ENCODE measurements at places on chromosomes 7 and 10.

- no peak for DNase-seq
Measured at GRCh38 chr7:30829471-30829870, 58.3 kb downstream of the MINDY4 start.

GRCh38 chr10:3889961-3890522, 105.0 kb upstream of the KLF6 start:
- no peak for DNase-seq

GRCh38 chr7:23333671-23334246, 34.6 kb downstream of the MALSU1 start:
- DNase-seq = no peak

DNA sequence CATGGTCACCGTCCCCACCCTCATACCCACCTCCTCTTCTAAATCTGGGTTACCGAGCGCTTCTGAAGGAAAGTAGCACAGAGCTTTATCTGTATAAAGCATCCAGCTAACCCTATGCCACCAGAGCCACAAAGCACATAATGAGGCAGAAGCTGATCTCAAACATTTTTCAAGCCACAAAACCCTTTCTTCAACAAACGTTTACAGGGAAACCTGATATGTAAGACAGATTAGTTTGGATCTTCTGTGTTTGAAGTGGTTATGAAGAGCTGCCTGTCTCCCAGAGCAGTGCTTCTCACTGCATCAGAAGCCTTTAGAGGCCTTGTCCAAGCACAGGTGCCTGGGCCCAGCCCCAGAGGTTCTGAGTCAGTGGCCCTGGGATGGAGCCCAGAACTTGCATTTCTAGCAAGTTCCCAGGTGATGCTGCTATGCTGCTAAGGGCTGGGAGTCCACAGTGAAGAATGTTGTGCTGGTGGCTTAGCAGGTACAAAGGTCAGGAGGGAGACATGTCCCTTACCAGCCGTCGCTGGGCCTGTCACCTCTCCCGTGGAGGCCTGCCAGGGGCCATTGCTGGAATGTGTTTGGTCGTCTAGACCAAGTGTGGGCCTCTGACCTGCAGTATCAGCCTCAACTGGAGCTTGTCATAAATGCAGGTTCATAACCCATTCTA, 90.4 kb downstream of the TAF3 start:
- DNase-seq = no peak

DNA sequence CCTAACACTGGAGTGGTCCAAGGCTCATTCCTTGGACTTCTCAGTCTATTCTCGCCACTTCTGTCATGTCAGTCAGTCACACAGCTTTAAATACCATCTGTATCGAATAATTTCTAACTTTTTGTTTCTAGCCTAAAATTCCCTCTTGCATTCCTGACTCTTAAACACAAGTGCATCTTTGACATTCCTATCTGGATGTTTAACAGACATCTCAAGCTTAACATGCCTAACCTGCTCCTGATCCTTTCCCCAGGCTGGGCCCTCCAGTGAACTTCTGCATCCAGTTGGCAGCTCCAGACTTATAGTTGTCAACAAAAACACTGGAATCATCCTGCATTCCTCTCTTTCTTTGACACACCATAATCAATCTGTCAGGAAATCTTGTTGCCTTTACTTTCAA, 4.5 kb upstream of the ABCB4 start:
- DNase-seq = no peak

- DNase-seq = no peak
Measured at GRCh38 chr7:8384901-8385300, 48.5 kb upstream of the NXPH1 start.

- no peak for DNase-seq
Measured at GRCh38 chr7:106121189-106121810, 9.2 kb upstream of the SYPL1 start.

GRCh38 chr7:44078521-44078920, 3.8 kb downstream of the POLM start:
- DNase-seq = no peak

GRCh38 chr10:86137561-86137960, 229.0 kb downstream of the GRID1 start:
- DNase-seq = no peak

GRCh38 chr10:92142949-92143348, 147.9 kb downstream of the CPEB3 start:
- no peak for DNase-seq

DNA sequence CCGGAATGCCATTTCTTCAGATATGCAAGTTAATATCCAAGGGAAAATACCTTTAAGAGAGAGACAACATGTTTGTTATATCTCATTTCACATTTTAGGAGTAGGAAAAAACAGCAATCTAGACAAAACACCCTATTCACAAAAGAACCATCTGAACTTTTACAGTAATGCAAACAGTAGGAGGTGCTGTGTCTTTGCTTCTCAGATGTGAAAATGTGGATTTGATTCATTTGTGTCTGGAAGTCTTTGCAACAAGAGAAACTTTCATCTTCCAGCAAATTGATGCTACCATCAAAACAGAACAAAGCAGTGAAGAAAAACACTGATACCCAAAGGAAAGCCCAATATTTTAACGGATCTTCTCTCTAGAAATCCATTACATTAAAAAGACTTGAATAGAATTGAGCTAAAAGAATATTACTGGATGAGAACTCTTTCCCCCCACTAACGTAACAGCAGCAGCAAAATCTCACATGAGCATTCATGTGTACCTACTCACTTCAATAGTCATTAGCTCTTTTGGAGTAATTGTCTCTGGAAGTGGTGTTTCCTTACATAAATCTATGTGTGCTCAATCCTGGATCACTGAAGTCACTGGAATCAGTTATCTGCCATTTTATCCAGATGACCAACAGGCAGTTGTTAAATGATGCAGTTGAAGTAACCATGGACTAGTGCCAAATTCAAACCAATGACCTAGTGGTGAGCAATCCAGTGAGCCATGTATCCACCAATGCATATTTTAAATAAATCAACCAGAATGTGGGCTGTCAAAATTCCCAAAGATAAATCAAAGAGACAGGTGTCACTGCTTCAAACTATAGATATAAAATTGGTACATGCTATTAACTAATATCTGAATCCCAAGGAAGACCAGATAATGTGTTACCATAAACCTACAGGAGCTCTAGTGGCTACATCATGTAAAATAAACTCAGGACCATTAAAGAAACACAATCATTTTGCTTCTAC, 1.8 kb downstream of the SEMA3C start:
- no peak for DNase-seq

GRCh38 chr10:14322526-14323188, 8.1 kb downstream of the FRMD4A start:
- no peak for DNase-seq

GRCh38 chr10:109978481-109978880, 29.3 kb upstream of the ADD3 start:
- no peak for DNase-seq

DNA sequence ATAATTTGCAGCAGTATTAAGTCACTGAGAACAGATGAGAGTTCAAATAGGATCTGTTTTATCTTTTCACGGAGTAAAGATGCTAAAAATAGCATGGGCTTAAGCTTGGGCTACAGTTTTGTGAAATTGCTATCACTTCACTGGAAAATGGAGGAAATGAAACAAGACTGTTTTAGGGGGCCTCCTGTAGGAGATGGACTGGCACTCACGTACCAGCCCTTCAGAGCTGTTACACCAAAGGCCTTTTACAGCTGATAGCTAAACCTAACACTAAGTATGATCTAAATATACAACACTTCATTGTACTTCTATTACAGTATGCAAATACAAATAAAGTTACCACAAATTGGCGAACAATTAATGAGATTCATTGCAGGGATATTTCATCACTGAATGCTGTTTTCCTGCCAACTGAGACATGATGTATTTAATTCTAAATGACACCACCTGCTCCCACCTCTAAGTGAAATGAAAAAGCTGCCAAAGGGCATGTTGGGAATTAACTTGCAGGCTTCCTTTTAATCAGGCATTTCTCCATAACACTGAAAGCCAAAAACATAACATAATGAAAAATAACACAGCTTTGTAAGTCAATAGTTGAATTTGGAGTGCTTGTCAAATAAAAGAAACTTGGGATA, 304.5 kb upstream of the LRRN3 start:
- DNase-seq = no peak

GRCh38 chr10:12937527-12937926, 64.0 kb downstream of the CCDC3 start:
- DNase-seq = no peak

DNA sequence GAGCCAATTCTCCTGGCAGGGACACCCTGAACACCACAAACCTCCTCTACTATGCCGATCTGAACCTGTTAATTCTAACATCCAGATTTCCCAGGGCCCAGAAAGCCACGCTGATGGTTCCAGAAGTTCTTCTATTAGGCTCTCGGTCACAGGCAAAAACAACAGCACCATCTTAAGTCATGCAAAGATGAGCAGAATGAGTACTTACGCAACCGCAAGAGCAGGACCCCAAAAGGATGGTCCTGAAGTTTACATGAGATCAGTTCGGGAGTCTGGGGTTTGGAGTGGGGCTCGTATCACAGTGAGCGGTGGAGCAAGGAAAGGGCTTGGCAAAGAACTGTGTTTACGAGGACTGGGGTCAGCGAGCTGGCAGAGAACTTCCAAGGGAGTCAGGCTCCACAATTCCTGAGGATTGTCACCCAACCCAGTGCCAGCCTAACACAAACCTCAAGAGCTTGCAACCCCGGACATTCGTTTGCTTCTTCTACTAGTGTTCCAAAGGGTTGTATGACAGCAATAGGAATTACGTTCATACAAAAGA, 532.6 kb downstream of the TNS3 start:
- no peak for DNase-seq

GRCh38 chr10:99782447-99783286, at the start of gene ABCC2:
Gene ABCC2, plus strand, starts transcription at chr10:99782640. Its CDS starts 205 bp downstream, at chr10:99782845.
- DNase-seq = no peak

- DNase-seq = no peak
Measured at GRCh38 chr10:72309290-72310240, 35.8 kb downstream of the DDIT4 start.

- DNase-seq = no peak
Measured at GRCh38 chr10:49508249-49508648, 30.7 kb downstream of the ERCC6 start.

- no peak for DNase-seq
Measured at GRCh38 chr7:116692401-116693308, 20.7 kb downstream of the MET start.

DNA sequence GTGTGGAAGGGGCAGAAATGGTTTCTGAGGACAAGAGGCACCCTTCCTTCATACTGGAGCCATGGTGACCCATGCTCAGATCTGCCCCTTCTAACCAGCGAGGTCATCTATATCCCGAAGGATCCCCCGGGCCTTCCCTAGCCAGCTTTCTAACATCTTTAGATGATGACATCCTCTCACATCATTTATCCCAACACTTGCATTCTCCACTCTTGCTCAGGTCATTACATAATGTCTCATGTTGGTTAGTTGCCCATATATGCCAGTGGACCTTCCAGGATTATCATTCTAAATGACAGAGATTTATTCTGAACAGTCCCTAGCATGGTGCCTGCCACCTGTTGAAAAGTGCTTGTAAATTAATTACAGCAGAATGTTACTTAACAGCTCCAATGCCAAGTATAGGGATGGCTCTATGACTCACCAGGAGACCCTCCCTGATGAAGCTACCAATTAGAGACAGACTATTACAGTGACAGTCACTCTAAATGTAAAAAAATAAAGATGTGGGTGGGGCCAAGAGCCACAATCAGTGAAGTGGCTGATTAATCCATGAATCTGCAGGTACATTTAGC, 22.6 kb upstream of the ABLIM1 start:
- DNase-seq = no peak

DNA sequence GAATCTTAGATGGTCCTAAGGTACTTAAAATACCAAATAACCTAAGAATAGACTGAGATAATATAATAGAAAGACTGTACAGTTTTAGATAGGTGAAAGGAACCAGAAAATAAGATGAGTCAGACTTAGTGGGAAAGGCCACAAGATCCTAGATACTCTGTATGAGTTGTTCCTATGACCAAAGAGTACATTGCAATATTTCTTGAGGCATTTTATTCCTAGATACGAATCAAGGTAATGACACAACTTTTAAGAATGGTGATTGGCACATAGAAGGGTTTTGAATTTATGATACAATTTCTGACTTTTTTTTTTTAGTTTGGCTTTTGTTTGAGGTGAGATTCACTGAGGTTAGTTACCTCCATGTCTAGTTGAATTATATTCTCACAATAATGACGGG, 30.2 kb downstream of the MGAM start:
- no peak for DNase-seq

- no peak for DNase-seq
Measured at GRCh38 chr7:135815033-135815432, 66.4 kb upstream of the FAM180A start.

- no peak for DNase-seq
Measured at GRCh38 chr10:73554721-73555120, 36.4 kb downstream of the USP54 start.

GRCh38 chr10:44979281-44980191, 927 bp upstream of the DEPP1 start:
- no peak for DNase-seq

DNA sequence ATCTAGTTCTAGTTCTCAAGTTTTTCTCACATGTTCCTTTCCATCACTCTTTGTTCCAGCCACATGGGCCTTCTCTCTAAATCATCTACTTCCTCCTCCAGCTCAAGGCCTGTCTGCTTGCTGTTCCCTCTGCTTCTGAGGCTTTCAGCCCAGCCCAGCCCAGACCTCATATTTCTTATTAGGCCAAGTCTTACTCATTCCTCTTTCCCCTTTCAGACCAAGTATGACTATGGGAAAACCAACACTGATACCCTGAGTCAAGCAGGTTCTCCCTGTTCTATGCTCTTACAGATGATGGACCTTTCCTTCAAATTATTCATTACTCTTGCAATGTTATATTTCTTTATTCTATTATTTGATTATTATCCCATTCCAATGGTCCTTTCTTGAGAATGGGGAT, 80.3 kb upstream of the SEM1 start:
- DNase-seq = no peak

GRCh38 chr10:43324876-43325275, 46.6 kb upstream of the FXYD4 start:
- no peak for DNase-seq

DNA sequence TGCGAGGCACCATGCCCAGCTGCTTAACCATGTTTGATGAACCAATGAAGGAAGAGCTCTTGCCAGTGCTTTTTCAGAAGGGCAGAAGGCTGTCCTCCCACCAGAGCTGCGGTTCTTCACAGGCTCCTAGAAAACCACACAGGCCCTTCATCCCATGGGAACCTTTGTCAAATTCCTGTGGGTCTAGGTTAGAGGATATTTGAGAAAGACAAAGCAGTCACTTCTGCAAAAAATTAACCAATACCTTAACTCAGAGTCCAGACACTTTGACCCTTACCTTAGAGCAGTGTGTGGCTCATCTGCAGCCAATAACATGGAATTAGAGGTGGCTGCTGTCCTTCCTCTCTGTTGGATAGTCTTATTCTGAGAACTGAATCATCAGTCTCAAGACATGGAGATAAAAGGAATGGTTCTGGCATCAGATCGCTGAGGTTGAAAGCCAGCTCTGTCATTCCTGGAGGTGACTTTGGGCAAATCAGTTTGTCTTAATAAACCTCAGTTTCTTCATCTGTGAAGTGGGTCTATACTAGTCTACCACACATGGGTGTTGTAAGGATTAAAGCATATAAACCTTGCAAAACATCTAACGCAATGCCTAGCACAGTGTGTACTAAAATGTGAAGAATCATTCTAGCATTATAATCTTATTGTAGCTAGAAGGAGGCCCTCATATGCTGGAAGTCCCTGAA, 65.1 kb upstream of the PIP4K2A start:
- no peak for DNase-seq

All from cortex of kidney (tissue), 1 donor.